ENCODE measurements at places on chromosomes 1 and 21. TPM values are rescaled to one million over a fixed set of nuclear protein-coding genes. Genes with fewer than 3 reads are reported as not detected.

DNA sequence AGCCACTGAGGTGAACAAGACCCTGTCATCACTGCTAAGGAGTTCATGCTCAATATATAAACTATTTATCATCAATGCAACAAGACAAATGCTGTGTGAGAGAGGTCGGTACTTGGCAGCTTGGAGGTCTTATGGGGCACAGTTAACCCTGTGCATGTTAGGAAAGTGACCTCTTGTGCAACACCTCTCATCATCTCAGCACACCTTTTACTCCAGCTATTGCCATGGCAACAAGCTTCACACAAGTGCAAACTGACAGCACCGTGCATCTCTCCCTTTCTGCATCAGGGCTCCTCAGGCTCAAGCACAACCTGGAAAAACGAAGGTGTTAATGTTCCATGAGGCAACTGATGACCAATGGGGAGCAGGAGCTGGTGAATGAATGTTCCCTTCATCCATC, 14.7 kb upstream of the MYSM1 start:
- DNase-seq = no peak

DNA sequence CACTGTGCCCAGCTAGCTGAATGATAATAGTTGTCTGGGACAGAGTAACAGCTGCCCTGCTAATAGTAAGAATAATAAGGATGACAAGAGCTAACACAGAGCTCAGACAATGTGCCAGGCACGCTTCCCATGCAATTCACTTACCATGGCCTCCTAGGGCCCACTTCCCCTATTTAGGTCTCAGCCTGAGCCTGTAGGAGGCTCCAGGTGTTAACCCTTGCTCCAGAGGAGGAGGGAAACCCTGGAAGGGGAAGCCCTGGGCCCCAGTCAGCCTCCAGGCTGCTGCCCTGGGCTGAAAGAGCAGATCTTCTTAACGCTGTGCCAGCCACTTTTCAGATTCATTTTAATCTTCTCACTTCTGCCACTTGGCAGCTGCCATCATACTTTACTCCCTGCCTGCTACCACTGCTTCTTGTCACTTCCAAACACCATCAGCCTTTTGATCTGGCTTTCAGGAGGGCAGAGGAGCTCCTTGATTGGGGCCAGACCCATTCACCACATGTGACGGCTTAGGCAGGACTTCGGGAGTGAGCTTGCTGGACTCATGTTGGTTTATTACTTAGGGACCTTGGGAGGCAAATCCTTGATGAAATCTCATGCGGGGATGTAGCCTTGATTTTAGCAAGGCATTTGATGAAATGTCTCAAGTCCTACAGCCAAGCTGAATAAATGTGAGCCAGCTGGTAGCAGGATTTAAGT, 66.7 kb upstream of the PARP1 start:
- no peak for DNase-seq

The FAM151A gene
- 3.2 TPM for polyA plus RNA-seq

The CHRNB2 gene
- polyA plus RNA-seq = not detected

DNA sequence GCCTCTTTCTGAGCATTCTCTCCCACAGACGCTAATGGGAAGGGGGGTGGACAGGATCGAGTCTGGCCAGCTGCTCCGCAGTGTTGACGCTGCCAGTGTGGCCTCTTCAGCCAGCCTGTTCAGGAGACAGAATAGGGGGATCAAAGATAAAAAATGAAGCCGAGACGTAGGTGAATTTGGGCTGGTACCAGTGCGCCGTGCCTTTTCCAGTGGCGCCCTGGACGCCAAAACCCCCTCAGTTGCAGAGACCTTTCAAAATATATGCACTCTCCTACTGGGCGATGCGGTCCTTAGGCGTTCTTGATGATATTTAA, 1.1 kb downstream of the TTC3 start:
- DNase-seq = no peak

GRCh38 chr1:243447347-243447746, 191.5 kb downstream of the SDCCAG8 start:
- no peak for DNase-seq

- no peak for DNase-seq
Observed at GRCh38 chr1:246179401-246179800, 327.7 kb downstream of the SMYD3 start.

DNA sequence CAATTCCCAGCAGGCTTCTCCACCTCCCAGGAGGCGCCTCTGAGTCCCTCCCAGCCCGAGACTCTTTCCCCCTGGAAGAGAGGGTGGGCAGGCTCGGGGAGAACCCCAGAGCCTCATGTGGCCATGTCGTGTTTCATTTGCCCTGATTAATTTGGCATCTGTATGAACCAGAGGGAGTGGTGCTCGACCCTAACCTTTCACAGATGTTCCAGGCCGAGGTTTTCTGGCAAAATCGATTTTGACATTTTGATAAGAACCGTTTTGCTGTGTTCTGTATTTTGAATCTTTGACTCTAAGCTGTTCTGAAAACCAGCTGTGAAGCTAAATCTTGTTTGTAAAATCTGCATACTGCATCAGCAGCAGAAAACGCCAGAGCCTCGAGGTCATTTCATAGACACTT, 367.4 kb downstream of the CAMTA1 start:
- no peak for DNase-seq

DNA sequence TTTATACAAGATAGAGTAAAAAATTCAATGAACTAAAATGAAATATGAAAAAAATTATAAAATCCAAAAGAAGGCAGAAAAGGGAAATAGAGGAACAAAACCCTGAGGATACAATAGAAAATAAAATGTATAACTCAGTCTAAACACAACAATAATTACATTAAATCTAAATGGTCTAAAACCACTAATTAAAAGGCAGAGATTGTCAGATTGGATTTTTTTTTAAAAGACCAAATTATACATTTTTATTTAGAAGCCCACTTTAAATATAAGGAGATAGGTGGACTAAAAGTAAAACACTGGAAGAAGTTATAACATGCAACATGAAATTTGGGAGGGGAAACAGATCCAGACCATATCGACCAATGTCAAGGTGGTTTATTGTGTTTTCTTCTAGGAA, 95.2 kb downstream of the CATSPERE start:
- no peak for DNase-seq

- no peak for DNase-seq
Observed at GRCh38 chr1:233294913-233295236, 650 bp downstream of the PCNX2 start.

The MMP23B gene
- polyA plus RNA-seq = 2.2 TPM

GRCh38 chr1:38241594-38242334, 195.2 kb upstream of the POU3F1 start:
- no peak for DNase-seq

- DNase-seq = no peak
Observed at GRCh38 chr1:22545141-22545540, 18.1 kb upstream of the EPHA8 start.

DNA sequence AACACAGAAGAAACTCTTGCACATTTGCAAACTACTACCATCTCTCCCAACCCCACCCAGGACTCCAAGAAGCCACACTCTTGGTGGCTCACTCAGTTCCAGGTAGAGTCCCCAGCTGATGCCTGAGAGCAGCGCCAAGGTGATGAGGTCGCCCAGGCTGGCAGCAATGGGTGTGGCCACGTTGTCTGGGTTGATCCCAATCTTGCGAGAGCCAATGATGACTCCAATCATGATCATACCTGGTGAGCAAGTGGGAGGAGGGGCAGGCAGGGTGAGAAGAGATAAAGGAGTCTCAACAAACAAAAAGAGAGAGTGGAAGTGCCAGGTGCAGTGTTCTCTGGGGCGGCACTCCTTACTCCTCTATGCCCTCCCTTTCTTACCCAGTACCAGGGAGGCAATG, 14.4 kb downstream of the SLC41A1 start:
- no peak for DNase-seq

- DNase-seq = no peak
Observed at GRCh38 chr1:221772117-221772516, 30.2 kb upstream of the DUSP10 start.

DNA sequence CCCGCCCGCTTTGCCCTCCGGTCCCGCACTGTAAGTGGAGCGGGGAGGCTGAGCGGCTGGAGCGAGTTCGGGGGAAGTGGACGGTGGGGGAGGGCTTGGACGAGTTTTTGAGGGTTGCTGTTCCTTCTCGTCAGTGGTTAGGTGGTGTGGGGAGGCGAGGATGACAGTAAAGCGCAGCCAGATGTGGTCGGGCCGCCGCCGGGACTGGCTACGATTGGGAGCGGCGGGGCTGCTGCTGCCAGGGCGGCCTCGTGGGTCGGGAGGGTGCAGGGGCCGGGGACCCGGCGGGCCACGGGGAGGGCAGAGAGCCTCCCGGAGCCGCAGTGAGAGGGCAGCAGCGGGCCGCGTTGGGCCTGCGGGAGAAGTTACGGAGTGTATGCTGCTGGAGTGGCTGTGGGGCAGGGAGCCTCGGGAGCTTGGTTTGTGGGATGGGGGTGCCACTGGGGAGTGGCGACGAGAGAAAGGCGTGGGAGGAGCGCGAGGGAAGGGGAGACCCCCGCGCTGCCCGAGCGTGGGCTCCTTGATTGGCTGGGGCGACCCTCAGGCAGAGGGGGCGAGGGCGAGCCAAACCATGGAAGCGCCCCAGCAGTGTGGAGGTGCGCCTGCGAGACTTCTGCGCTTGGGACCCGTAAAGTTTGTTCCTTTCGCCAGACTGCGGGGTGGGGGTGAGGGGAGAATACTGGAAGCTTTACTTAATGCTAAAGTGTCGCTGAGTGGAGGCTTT, 2.1 kb downstream of the ADGRL2 start:
- peak; percentile 85 for DNase-seq

The PRCC gene
- 49.7 TPM for polyA plus RNA-seq

The MCOLN3 gene
- 0.23 TPM for polyA plus RNA-seq

- peak; percentile 85 for DNase-seq
Observed at GRCh38 chr1:43975249-43975961, 645 bp downstream of the ATP6V0B start.

GRCh38 chr1:115312742-115313141, 25.3 kb downstream of the NGF start:
- no peak for DNase-seq

DNA sequence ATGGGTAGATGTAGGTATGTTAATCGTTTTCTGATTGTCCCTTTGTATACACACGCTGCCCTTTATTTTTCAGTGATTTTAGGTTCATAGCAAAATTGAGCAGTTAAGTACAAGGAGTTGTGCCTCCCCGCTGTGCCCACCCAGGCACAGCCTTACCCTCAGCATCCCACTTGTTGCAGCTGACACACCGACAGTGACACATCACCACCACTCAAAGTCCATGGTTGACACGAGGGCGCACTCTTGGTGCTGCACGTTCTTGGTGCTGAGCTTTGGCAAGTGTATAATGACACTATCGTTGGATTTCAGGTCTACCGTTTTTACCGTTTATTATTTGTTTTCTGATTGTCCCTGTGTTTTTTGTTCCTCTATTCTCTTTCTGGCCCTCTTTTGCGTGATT, 15.6 kb downstream of the C1orf159 start:
- DNase-seq = no peak

The FCER1G gene
- 77.7 TPM for polyA plus RNA-seq

GRCh38 chr1:17023573-17023972, 11.8 kb upstream of the ATP13A2 start:
- DNase-seq = no peak

DNA sequence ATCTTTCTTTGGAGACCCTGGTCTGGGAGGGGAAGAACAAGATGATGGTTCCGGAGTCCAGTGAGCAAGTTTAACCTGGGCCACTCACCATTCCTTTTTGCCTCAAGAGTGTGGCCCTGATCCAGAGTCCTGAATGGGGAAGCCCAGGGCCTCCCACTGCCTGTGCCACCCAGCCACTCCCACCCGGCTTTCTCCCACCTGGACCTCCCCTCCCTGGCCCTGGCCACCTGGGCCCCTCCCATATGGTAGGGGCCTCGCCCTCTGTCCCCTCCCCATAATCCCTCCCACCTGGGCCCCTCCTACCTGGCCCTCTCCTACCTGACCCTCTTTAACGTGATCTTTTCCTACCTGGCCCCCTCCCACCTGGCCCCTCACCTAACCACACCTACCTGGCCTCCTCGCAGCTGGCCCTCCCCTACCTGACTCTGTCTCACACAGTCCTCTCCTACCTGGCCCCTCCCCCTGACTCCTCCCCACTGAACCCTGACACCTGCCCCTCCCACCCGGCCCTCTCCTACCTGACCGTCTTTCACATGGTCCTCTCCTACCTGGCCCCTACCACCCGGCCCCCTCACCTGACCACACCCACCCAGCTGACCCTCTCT, 220.7 kb upstream of the VAMP3 start:
- DNase-seq = no peak

DNA sequence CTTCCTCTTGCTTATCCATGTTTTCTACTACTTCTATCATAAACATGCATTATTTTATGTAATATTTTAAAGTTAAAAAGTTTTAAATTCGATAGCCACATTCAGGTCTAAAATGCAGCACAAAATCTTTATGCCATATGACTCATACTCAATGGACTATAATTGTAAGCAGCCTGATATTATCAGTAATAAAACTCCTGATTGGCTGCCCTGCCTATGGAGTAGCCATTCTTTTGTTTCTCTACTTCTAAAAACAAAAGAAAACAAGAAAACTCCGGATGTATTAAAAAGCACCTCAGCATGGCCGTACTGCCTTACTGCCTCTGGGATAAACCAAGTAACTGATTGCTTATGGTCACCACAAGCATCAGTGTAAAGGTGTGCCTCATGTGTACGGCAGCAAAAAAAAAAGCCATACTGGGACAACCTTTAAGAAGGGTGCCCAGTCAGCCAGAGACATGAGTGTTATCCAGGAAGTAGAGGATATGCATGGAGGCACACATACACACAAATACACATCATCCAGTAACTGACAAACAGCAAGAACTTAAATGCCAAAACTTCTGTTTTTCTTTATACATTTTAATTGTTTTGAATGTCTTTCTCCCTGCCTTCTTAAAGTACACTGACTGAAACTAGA, 9.2 kb downstream of the SLC35D1 start:
- DNase-seq = no peak

The TMEM82 gene
- 4.8 TPM for polyA plus RNA-seq

GRCh38 chr1:62530516-62531154, 66.7 kb upstream of the ANGPTL3 start:
- no peak for DNase-seq

DNA sequence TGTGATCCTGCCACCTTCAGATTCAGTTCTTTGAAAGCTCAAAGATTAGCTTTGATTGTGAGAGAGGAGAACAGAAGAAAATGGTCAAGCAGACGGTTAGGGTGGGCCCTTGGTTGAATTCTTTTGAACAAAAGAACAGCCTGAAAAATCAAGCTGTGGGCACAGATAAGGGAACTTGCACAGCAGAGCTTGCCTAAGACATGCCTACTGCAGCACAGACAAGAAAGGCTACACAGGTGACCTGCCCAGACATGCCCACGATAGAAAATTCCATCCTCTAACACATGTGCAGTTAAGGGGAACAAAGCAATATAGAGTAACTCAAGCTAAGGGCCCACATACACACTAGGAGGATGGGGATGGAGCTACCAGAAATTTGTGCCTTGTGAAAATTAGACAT, 512.5 kb upstream of the LRRC7 start:
- no peak for DNase-seq
